ENCODE measurements at places on chromosomes 5 and 9. TPM values are rescaled to one million over a fixed set of nuclear protein-coding genes. Genes with fewer than 3 reads are reported as not detected.

HEMGN gene
- not detected for total RNA-seq

ADAM19 gene
- 0.42 TPM for total RNA-seq

C5orf52 gene
- total RNA-seq, result not detected

GABRA1 gene
- total RNA-seq, result not detected

- DNase-seq, result no peak
Observed at GRCh38 chr9:91359734-91360470, 1.8 kb downstream of the AUH start.

DNA sequence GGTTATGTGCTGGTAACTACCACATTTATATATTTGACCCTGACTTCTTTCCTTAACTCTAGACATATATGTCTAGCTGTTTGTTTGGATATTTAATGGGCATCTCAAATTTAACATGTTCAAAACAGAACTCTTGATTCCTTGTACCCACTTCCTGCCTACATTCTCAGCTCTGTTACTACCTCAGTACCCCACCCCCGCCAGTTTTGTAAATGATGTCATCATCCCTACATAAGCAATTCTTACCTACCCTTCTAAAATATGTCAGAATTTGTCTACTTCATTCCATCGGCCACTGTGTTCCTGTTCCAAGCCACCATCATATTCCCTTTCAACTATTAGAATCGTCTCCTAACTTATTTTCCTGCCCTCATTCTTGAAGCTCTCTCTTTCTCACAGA, 4.8 kb downstream of the RAD50 start:
- no peak for DNase-seq

GRCh38 chr5:134267366-134268018, 41.6 kb upstream of the PPP2CA start:
- no peak for DNase-seq

- no peak for DNase-seq
Observed at GRCh38 chr9:6247266-6247665, 31.7 kb downstream of the IL33 start.

DNA sequence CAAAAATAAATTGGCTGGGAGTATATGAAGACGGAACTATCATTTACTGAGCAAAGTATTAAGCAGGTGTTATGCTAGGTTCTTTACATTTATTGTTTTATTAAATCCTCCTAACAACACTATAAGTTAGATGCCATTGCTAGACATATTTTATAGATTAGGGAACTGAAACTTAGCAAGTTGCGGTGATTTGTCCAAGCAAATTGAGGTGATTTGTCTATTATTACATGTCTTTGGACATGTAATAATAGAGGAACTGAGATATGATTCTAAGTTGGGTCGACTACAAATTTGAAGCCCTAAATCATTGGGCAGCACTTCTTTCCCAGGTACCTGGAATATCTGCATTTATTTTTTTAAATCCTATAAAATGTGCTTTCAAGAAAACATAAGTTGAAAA, 429.9 kb downstream of the GABRG2 start:
- DNase-seq, result no peak

DNA sequence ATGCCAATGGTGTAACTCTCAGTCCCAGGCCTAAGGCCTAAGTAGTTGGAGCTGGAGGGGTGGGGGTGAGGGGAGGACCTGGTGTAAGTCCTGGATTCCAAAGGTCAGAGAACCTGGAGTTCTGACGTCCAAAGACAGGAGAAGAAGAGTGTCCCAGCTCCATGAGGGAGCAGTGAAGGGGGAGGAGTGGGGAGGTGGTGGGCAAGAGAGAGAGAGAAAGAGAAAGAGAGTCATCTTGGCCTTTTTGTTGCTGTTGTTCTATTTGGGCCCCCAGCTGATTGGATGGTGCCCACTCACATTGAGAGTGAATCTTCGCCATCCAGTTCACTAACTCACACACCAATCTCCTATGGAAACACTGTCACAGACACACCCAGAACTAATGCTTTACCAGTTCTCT, 198.9 kb downstream of the DAB2IP start:
- DNase-seq, result no peak

Data from suprapubic skin (tissue), 4 donors.